ENCODE measurements at places on chromosomes 7 and 10.

GRCh38 chr7:159280008-159280407 is 135.3 kb upstream of the VIPR2 start:
- no peak for DNase-seq

DNA sequence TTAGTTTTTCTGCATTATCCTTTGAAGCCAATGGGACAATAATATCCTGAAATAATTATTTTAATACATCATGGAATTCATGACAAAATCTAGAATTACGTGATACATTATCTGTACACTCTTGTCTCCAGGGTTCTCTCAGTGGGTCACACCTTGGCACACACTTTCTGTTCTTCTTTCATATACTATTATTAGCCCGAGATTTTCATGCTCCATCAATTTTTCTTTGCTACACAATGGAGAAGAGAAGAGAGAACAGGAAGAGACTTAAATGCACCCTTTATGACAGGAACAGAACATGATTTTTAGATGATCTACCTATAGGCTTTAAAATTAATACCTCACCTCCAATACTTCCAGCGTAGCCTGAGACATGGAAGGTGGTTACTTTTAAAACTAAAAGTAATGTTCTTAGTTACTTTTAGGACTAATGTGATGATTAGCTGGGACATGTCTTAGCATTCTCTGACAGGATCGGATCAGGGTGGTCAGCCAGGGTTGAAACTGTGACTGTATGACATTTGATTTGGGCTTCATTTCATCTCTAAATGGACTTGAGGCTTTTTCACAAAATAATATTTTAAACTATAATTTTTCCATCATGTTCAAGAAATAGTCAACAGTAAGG is 148.2 kb upstream of the WNT16 start:
- no peak for DNase-seq

GRCh38 chr10:55629793-55630490 is 731.1 kb downstream of the ZWINT start:
- DNase-seq, result no peak

DNA sequence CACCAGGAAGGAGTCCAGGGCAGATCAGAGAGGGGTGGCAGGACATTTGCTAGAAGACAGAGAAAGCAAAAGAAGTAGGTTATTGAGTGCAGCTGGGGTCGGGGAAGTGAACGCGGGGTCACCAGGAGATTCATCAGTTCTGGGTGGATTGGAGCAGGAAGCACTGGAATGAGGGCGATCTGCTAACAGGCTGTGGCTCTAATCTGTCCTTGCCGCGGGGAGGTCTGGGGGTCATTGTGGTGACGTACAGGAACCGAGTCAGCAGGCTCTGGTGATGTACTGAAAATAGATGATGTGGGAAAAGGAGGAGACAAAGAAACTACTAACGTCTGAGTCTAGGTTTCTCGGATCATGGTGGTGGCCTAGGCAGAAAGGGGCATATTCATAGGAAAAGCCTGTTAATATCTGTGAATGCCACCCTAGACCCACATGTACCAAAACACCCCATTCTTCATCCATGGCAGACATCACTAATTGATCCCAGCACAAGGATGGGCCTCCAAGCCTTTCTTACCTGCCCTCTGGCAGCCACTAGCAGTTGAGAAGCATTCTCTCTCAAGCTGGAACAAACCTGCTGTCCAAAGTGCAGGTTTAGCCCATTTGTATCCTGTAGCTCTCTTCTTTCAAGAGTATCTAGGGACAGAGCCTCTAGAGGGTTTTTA is 134.5 kb downstream of the C10orf105 start:
- DNase-seq, result no peak

GRCh38 chr7:12771378-12771877 is 84.0 kb downstream of the ARL4A start:
- DNase-seq, result no peak

Data from effector memory CD8-positive, alpha-beta T cell (primary cell).